ENCODE measurements at places on chromosomes 5 and 9. TPM values are rescaled to one million over a fixed set of nuclear protein-coding genes. Genes with fewer than 3 reads are reported as not detected.

GRCh38 chr9:132997591-132997990, 19.1 kb downstream of the GFI1B start:
- H3K27ac ChIP-seq: no peak overlapping the region
- peaks cover 17% of the 10 kb centered on the region for H3K4me1 ChIP-seq
- H3K27me3 ChIP-seq: peaks cover 56% of the 10 kb centered on the region
- no peak overlapping the region for H3K4me3 ChIP-seq
- no peaks in the 10 kb centered on the region for H3K36me3 ChIP-seq

GRCh38 chr9:38127271-38127839, 58.3 kb upstream of the SHB start:
- no peak overlapping the region for H3K4me3 ChIP-seq
- H3K4me1 ChIP-seq: no peaks in the 10 kb centered on the region
- peaks cover 5% of the 10 kb centered on the region for H3K27me3 ChIP-seq
- H3K27ac ChIP-seq: no peak overlapping the region

DNA sequence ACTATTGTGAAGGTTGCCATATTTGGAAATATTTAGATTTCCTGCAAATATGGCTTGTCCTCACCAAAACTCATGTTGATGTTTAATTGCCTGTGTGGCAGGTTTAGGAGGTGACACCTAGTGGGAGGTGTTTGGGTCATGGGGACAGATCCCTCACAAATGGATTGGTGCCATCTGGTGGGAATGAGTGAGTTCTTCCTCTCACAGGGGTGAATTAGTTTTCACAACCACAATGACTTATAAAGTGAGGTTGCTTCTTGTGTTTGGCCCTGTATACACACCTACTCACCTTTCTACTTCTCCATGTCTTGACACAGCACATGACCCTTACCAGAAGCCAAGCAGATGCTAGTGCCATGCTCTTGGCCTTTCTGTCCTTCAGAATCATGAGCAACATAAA, 41.1 kb downstream of the ISOC1 start:
- peaks cover 3% of the 10 kb centered on the region for H3K27me3 ChIP-seq
- H3K36me3 ChIP-seq: no peaks in the 10 kb centered on the region
- no peak for DNase-seq
- H3K4me3 ChIP-seq: no peak overlapping the region
- no peaks in the 10 kb centered on the region for H3K4me1 ChIP-seq

The POMT1 gene
- 41.5 TPM for total RNA-seq

The SLC23A1 gene
- 1.9 TPM for total RNA-seq

DNA sequence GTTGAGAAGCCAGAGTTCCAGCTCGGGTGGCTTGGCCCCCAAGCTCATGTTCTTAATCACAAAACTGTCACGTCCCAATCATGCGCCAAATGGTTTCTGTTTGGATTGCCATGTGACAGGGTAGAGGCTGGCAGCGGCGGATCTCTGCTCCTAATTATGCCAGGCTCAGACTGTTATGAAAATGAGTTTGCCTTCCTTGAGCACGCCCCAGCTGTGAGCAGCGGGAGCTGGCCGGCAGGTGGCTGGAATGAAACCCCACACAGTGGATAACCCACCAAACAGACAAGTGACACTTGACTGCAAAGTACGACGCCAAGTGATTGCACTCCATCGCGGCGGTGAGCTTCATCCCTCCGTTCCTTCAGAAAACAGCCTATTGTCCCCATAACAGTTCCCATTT, 75.4 kb downstream of the CFAP77 start:
- H3K4me3 ChIP-seq: no peak overlapping the region
- H3K4me1 ChIP-seq: peaks cover 23% of the 10 kb centered on the region
- H3K27ac ChIP-seq: no peak overlapping the region
- peaks cover 77% of the 10 kb centered on the region for H3K27me3 ChIP-seq
- no peak for DNase-seq

DNA sequence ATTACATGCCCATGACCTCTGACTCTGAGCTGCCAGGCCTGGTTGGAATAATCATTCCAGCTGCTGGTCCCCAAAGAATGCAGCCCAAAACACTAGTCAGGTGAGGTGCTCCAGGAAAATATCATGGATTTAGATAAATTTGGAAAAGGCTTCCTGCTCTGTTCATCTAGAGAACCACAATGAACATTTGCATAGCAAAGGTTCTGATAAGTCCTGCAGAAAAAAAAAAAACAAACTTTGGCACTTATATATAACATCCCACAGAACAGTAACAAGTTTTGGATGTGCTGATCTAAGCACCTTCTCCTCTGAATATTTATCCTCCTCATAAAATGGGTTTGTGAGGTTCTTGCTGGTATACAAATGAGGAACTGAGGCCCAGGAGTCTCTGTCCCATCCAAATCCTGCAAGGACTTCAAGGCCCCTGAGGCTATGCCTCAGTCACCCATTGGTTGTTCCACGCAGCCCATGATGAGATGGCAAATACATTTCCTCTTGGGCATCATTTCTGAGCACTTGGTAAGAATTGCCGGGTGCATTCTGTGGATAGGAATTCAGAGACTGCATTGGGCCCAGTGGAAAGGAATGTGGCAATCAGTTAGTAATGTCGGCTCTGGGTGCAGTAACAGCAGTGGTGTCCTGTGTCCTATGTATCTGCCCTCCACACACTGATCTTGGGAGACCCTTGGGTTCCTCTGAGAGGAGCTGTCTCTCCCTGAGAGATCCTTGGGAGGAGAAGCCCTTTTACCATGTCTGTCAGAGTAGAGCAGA, 73.4 kb upstream of the ASS1 start:
- DNase-seq: no peak
- H3K36me3 ChIP-seq: no peaks in the 10 kb centered on the region
- no peak overlapping the region for H3K27ac ChIP-seq
- peaks cover 4% of the 10 kb centered on the region for H3K27me3 ChIP-seq

The SSNA1 gene
- total RNA-seq: 91.3 TPM

DNA sequence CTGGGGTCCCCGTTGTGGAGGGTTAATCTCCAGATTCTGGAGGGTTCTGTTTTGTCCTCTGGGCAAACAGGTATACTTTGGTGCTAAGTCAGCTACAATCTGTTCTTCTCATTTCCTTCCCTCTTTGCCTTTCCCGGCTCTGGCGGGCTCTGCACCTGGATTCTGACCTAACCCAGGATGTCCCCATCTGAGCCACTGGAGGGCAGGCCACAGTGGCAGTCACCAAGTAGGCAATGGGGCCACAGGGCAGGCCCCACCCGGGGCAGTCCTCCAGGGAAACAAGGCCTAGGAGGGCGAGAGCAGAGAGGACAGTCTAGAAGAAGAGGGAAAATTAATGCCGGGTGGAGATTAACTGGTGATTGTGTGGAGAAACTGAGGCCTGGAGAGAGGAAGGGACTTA, 40.4 kb upstream of the HRH2 start:
- peaks cover 10% of the 10 kb centered on the region for H3K27me3 ChIP-seq
- DNase-seq: no peak
- H3K36me3 ChIP-seq: peaks cover 2% of the 10 kb centered on the region

DNA sequence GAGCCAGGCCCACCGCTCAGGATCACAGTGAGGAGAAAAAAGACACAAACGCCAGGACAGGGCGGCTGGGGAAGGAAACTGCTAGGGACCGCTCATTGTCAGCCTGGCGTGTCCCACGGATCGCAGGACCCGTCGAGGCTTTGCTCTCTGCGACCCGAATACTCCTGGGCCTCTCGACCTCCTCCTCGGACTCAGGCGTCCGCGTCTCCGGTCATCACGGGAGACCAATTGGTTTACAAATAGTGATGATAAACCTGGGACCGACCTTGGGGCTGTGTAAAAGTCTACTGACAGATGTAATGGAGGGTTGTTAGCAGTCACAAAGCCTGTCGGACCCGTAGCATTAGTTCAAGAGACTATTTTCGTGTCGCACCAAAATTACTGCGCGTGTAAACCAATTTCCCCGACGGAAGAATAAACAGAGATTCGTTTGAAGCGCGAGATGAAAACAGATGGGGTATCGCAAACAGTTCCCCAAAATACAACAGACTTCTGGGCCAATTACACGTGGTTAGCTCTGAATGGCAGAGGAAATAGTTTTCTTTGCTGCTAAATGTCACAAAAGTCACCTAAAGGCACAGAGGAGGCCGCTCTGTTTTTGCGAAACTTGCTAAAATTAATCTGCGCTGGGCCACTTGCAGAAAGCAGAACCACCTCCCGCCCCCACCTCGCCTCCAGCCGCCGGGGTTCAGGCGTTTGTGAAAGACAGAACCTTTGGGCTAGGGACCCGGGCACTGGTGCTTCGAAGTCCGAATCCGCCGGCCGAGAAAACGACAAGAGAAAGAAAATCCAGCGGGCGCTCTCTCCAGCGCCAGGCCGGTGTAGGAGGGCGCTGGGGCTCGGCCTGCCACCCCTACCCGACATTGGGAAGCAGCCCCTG, 67.6 kb downstream of the FOXD1 start:
- H3K27ac ChIP-seq: no peak overlapping the region
- peaks cover 28% of the 10 kb centered on the region for H3K36me3 ChIP-seq
- DNase-seq: no peak
- no peak overlapping the region for H3K4me3 ChIP-seq

- peaks cover 11% of the 10 kb centered on the region for H3K36me3 ChIP-seq
- H3K4me1 ChIP-seq: peaks cover 68% of the 10 kb centered on the region
- H3K27me3 ChIP-seq: no peaks in the 10 kb centered on the region
- H3K4me3 ChIP-seq: no peak overlapping the region
- DNase-seq: no peak
- no peak overlapping the region for H3K27ac ChIP-seq
Measured at GRCh38 chr9:131703697-131704096, 36.2 kb downstream of the RAPGEF1 start.

The PDE4D gene
- total RNA-seq: 59.3 TPM

DNA sequence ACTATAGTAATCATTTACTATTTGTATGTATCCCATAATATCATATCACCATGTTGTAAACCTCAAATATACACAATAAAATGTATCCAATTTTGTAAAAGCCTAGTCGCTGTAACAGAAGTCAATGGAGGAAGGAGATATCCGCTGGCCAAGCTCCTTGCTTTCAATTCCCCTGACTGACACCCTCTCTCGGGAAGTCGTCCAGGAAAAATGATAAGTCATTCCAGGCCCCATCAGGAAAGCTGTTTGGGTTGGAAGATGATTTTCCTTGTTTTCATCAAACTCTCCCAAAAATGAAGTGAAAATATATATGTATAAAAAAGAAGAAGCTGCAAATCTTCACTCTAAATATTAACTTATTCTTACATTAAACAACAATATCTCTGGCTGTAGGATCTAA, 52.2 kb upstream of the GABRB2 start:
- no peaks in the 10 kb centered on the region for H3K4me1 ChIP-seq
- no peaks in the 10 kb centered on the region for H3K27me3 ChIP-seq
- no peak overlapping the region for H3K4me3 ChIP-seq
- H3K27ac ChIP-seq: no peak overlapping the region
- no peak for DNase-seq

DNA sequence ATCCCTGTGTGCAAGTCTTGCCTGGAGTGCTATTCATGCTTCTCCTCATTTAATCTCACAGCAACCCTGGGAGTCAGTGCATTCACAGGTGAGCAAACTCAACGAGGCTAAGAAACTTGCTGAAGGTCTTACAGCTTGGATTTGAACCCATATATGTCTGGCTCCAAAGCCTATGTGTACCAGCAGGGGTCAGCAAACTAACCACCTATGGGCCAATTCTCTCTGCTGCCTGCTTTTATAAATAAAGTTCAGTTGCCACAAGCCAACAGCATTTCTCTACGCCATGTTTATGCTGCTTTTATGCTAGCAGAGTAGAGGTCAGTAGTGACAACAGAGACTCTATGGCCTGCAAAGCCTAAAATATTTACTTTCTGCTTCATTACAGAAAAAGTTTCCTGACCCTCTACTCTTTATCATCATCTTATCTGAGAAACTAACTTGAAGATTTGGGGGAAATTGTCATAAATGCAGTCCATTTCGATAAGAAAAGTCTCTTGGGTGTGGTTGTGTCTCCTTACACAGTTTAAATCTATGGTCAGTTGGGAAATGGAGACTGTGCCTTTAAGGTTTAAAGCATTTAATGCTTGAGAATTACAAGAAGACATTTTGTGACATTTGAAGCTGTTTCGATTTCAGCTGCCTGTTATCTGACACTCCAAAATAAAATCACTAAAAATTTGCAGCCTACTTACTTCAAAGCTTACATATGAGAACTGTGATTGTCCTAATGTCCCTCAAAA, 137.7 kb downstream of the PRELID2 start:
- DNase-seq: peak; percentile 43
- no peak overlapping the region for H3K27ac ChIP-seq
- H3K36me3 ChIP-seq: no peaks in the 10 kb centered on the region
- H3K4me1 ChIP-seq: no peaks in the 10 kb centered on the region
- no peak overlapping the region for H3K4me3 ChIP-seq
- no peaks in the 10 kb centered on the region for H3K27me3 ChIP-seq

GRCh38 chr9:15180124-15180523, 126.9 kb downstream of the TTC39B start:
- DNase-seq: no peak
- H3K4me1 ChIP-seq: peaks cover 10% of the 10 kb centered on the region
- H3K27ac ChIP-seq: no peak overlapping the region
- peaks cover 39% of the 10 kb centered on the region for H3K36me3 ChIP-seq

The TAF11L5 gene
- total RNA-seq: not detected

The RANBP3L gene
- total RNA-seq: not detected

The KCNV2 gene
- total RNA-seq: not detected

The ZNF608 gene
- total RNA-seq: not detected

DNA sequence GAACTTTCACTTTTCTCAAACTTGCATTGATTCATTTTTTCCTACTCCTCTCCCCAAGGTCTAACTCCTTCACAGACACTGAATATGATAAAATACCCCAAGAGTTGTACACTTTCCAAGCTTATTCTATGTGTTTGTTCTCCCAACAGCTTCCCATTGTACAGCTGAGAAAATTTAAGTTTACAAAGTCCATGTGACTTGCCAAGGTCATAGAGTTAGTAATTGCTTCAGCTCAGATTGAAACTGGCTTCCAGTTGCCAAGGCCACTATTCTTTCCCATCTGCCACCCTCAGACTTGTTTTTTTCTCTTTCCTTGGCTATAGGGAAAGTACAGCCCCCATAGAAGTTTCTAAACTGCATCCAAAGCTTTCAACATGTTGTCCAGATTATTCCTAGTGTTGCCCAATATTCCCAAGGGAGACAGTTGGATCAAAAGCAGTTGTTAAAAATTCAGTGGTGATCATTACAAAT, 34.8 kb downstream of the TNFSF8 start:
- no peak for DNase-seq
- peak overlapping the region; percentile 88 for H3K27ac ChIP-seq
- H3K27me3 ChIP-seq: no peaks in the 10 kb centered on the region

- no peaks in the 10 kb centered on the region for H3K36me3 ChIP-seq
- H3K27ac ChIP-seq: no peak overlapping the region
- no peak overlapping the region for H3K4me3 ChIP-seq
- no peaks in the 10 kb centered on the region for H3K27me3 ChIP-seq
Measured at GRCh38 chr9:137379761-137380161, 43.2 kb downstream of the EXD3 start.

Data from activated CD8-positive, alpha-beta memory T cell treated with anti-CD3 and anti-CD28 coated beads, Interleukin-2, amount 10 ng/mL, durations not matched to agents 7 days and 5 days (primary cell).